ENCODE measurements at places on chromosomes 2 and 18.

DNA sequence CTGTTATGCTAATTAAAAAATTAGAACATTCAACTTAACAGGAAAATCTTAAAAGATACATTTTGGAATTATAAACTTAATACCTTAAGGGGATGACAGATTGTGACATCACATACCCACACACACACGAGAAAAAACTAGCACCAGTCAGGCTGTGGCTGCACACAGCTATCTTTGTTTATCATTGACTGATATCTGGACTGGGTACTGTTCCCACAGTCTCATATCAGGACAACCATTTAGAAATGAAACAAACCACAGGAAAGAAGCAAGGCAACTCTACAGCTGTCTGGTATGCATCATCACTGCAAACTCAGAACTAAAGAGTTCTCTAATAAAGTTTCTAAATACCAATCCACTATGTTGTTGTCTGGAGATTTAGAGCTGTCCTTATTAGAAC is 210.9 kb upstream of the SMAD7 start:
- no peak for DNase-seq

- no peak for DNase-seq
Observed at GRCh38 chr2:6754419-6754818, 111.3 kb downstream of the CMPK2 start.

- no peak for DNase-seq
Observed at GRCh38 chr2:145688156-145688555, 1168.2 kb upstream of the ZEB2 start.

GRCh38 chr2:98078701-98079100 is 8.3 kb upstream of the VWA3B start:
- DNase-seq, result no peak

DNA sequence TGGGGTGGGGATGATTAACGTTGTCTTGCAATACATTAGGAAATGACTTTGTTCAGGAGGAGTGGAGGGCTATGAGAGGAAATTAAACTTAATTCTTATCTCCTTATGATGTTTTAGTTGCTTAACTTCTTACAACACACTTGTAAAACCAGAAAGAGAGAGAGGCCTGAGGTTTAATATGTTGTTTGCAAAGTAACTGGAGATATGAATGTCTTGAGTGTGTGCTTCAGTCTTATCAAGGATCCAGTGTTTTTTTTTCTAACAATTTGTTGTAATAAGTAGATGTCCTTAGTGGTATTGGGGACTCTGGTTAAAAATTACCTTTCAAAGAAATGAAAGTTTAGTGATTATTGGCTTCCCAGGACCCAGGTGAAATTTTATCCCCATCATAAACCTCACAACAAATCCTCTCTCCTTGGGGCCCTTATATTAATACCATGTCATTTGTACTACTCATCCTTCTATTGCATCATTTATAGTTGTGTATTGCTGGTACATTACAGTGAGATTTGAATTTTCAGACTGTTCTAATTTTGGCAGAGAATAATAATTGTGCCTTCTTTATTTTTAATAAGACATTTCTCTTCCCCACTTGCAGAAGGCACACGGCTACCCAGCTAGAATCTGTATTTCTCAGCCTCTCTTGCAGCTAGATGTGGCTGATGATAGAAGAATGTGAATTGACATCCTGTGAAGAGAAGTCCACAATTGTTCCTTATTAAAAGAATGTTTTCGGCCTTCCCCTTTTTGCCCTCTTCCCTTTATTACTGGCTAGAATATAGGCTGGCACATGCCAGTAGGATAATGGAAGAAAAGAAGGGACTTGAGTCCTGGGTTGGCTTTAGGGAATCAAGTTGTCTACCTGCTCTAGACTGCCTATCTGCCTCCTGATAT is 91.9 kb upstream of the CXCR4 start:
- DNase-seq, result no peak
